ENCODE measurements at places on chromosomes 16 and 17.

DNA sequence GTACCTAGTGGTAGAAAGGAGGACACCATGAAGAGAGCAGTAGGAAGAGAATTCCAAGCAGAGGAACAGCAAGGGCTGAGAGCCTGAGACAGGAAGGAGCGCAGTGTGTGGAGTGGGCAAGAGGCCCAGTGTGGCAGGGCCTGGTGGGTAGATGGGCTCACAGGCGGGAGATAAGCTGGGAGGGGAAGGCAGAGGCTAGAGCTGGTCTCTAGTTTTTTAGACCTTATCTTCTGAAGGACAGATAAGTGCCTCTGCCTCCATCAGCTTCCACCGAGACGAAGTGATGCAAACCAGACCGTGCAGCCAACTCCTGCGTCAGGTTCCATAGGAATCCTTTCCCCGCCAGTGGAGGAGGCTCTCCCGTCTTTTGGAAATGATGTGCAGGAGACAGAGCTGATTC lies 33.6 kb downstream of the CDH1 start:
- peak; percentile 82 for DNase-seq

- DNase-seq, result no peak
Observed at GRCh38 chr17:3894911-3895343, 2.1 kb upstream of the CAMKK1 start.

- DNase-seq, result peak; percentile 85
Observed at GRCh38 chr17:8337802-8338752, 1.6 kb upstream of the ODF4 start.

DNA sequence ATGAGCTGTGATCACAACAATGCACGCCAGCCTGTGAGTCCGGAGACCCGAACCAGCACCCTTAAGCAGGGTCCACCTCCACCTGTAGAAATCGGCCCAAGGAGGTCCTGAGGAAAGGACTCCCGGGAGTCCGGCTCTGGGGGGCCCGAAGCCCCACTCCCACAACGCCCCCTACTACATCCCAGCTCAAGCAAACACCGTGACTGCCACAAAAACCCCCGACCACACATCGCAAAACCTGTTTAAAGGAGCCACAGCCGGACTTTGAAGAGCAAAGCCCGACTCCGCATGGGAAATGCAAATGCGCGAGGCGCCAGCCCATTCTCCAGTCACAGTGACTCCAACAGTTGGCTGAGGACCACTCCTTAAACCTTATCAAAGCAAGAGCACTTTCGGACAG lies 682.4 kb downstream of the KCNJ18 start:
- no peak for DNase-seq

- DNase-seq, result no peak
Observed at GRCh38 chr16:50699326-50700159, 6.1 kb downstream of the NOD2 start.

DNA sequence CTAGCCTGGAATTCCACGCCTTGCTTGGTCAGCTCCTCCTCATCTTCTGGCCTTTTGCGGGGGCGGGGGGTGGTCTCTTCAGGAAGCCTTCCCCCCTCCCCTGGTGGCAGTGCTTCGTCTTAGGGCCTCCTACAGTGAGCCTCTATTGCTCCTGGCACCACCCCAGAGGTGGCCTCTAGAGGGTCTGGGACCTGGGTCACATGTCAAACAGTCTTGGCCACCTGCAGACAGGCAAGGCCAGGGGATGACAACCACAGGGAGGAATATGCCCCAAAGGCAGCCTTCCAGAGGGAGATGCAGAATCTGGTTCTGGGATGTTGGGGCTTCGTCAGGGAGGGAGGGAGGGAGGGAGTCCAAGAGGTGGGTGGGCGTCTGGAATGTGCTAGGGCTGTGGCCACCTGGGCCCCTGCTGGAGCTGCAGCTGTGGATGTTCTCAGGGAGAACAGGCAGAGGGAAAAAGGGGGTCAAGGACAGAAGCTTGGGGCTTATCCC lies 50.6 kb downstream of the SMPD3 start:
- no peak for DNase-seq

GRCh38 chr17:8221663-8222379 lies 11.4 kb upstream of the AURKB start:
- peak; percentile 95 for DNase-seq

- peak; percentile 70 for DNase-seq
Observed at GRCh38 chr17:59641799-59642484, 22.2 kb downstream of the CLTC start.

- peak; percentile 98 for DNase-seq
Observed at GRCh38 chr17:82496529-82497434, 22.8 kb upstream of the FOXK2 start.

- peak; percentile 78 for DNase-seq
Observed at GRCh38 chr16:74035816-74036215, 260.8 kb upstream of the PSMD7 start.

- no peak for DNase-seq
Observed at GRCh38 chr17:43650471-43650870, 11.3 kb downstream of the MEOX1 start.

DNA sequence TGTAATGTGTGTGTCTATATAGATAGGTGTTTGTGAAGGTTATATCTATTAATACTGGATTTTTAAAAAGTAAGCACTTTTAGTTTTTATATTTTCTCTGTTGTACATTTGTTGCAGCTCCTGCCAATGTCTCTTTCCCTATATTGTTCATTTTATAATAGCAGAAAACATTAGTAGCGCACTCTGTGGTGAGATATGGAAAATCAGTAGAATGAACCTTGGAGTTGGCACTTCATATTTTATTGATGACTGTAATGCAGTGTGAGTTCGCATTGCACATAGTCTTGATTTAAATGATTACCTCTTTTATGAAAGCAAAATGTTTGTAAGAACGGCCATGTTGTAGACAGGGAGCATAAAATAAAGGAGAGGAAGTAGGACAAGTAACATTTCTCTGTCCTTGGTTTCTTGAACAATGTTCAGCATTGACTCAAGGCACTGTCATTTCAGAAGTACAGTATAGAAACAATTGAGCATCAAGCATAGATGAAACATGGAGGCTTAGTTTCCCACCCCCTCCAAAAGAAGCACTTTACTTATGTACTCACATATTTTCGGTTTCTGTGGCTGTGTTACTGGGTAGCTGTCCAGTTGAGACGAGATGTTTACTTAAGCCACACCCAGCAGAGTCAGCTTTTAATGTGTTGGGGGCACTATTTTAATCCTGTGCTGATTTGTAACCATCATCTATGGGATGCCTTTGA lies 74.0 kb downstream of the TANC2 start:
- peak; percentile 14 for DNase-seq

GRCh38 chr16:66953462-66954096 lies 7.5 kb upstream of the CES3 start:
- DNase-seq, result no peak

DNA sequence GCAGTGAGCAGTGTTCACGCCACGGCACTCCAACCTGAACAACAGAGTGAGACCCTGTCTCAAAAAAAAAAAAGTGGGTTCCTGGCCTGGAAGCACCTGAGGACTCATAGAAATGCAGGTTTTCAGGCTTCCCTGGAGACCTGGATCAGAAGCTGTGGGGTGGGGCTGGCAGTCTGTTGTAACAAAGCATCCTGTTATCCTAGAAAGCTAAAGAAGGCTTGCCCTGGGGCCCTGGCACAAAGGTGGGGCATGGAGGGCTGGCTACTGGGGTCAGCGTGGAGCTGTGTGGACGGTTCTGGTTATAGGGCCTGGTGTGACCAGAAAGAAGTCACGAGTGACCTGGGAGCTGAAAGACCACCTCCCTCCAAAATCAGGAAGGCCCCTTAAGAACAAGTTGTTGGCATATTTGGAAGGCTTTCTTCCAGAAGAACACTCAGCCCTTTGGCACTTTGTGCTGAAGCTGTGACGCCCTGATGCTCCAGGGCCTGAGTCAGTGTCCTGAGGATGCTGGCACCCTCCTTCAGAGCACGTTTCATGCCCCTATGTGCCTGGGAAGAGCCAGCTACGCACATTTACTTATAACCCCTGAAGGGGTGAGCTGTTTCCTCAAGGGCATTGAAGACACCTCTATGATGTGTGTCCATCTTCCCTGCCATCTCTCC lies 6.2 kb downstream of the CRISPLD2 start:
- DNase-seq, result no peak

DNA sequence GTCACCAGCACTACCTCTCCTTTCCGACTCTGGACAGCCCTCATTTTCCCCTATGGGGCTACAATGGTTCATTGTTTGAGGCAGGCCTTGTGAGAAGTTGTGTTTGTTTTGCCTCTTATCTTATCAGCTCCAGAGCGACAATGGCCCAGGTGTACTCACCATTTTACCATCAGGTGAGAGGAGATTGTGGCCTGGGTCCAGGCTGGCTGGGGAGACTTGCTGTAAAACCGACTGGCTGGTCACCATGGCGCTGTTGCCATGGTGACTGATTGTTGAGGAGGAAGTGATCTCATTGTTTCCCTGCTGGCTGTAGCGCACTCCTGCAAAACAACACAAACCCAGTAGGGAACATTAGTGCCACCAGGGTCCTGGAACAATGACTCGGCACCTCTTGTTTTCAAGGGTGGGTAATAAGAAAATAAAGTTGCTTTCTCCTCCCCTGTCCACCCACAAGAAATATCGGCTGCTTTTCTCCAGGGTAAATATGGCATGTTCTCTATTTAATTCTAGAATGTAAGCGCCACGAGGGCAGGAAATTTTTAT lies 34.4 kb downstream of the HNF1B start:
- DNase-seq, result peak; percentile 58

GRCh38 chr16:79169239-79169638 lies 431.3 kb downstream of the MAF start:
- peak; percentile 47 for DNase-seq

- no peak for DNase-seq
Observed at GRCh38 chr17:8371786-8372185, 4.7 kb downstream of the KRABD2 start.

DNA sequence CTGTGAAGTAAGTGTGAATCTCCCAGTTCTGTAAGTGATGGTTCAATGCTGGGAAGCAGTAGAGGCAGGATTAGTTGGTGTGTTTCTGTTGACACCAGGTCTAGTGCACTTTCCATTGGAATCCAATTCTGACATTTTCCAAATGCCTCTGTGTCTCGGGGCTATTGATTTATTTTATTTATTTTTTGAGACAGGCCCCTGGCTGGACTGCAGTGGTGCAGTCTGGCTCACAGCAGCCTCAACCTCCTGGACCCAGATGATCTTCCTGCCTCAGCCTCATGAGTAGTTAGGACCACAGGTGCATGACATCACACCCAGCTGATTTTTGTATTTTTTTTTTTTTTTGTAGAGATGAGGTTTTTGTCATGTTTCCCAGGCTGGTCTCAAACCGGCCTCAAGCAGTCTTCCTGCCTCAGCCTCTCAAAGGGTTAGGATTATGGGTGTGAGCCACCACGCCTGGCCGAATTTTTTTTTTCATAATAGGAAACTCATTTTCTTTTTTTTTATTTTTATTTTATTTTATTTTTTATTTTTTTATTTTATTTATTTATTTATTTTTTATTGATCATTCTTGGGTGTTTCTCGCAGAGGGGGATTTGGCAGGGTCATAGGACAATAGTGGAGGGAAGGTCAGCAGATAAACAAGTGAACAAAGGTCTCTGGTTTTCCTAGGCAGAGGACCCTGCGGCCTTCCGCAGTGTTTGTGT lies 61.7 kb downstream of the YPEL2 start:
- no peak for DNase-seq

DNA sequence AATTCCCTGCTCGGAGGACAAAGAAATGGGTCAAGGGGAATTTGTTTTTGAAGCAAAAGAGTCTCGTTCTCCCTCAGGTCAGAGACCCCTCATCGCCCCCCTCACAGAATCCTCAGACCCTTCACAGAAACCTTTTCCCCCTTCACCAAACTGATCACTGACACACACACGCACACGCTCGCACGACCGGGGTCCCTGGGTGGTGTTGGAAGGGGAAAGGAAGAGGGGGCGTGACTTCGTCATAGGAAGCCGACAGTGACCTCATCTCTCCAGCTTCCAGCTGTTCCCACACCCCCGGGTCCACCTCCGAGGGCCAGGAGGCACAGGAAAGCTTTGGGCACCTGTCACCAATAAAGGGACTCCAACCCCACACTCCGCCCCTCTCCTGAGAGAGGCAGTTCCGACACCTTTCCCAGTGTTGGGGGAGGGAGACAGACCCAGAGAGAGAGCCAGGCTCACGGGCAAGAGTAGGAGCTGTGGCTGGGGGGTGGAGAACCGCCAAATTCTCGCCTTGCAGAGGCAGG lies 1.2 kb downstream of the ASGR1 start:
- DNase-seq, result no peak

DNA sequence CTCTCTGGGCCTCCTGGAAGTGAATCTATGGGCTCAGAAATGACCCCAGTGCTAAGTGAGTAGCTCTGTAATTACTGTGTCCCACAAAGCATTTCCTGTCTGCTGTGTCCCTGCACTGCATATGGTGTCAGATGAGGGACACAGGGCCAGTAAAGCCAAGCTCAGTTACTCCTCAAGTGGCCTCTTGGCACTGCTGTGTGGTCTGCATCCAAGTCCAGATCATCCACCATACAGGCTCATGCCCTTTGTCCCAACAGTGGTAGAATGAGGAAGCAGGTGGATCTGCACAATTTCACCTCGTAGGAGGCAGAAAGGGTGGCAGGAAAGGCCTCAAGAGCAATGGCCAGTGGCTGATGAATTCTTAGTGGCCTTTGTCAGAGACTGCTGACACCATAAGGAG lies 146.8 kb downstream of the SOX9 start:
- DNase-seq, result no peak

- DNase-seq, result peak; percentile 95
Observed at GRCh38 chr17:4249452-4250029, 14.2 kb downstream of the ANKFY1 start.

DNA sequence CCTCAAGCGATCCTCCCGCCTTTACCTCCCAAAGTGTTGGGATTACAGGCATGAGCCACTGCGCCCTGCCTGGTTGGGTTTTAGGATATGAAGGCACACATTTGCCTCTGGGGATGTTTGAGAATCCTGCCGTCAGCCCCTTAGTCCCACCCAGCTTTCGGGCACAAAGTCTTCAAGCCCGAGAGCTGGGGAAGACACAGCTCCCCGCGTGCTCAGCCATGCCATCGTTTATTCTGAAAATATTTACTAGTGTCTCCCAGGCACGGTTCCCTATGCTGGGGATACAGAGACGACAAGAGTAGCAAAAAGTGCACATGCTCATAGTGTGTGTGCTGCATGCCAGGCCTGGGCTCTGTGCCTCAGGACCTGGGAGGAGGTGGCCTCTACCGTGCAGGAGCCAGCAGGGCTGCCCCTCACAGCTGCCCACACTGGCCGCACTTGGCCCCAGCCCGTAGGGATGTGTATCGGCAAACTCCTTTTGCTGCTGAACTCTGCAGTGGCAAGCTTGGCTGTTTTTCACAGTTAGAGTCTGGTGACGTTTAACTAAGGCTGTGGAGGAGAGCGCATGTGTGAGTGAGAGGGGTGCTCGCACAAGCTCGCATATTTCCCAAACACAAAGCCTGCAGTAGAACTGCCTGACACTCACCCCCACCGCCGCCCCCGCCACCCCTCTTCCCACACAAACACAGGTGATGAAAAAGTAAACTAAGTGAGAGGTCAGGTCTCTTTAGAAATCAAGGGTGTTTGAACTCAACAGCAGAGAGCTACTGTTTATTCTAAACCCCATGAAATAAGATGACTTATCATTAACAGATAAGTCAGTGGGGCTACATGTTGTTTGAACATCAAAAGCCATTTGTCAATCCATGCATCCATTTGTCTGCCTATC lies 266.4 kb downstream of the MRTFB start:
- no peak for DNase-seq

GRCh38 chr16:82972331-82972919 lies 345.7 kb downstream of the CDH13 start:
- DNase-seq, result no peak

Data from hematopoietic multipotent progenitor cell treated with erythropoietin and hydrocortisone succinate and interleukin-3 and kit ligand, for 4 days (in vitro differentiated cells).